ENCODE measurements at places on chromosomes 3 and 15. TPM values are rescaled to one million over a fixed set of nuclear protein-coding genes. Genes with fewer than 3 reads are reported as not detected.

- no peak for DNase-seq
Measured at GRCh38 chr3:79246875-79247724, 520.7 kb downstream of the ROBO1 start.

DNA sequence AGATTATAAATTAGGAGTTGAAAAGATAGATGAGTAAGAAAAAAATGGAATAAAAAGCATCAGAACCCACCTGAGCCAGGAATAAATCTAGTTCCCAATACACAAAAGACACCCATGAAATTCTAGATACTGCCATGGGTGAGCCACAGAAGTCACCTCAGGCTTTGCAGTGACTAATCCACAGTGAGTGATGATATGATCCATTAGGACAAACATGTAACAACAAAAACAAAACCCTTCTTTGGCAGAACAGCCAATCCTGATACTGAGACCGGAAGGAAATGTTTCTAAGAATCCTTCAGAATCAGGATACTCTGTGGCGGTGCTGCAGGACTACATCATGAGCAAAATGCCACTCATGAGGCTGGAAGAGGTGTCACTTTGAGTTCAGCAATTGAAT lies 15.0 kb upstream of the MINDY4B start:
- DNase-seq, result no peak

GRCh38 chr3:25854214-25854613 lies 64.3 kb downstream of the OXSM start:
- no peak for DNase-seq

- no peak for DNase-seq
Measured at GRCh38 chr3:5198986-5199731, 11.7 kb downstream of the EDEM1 start.

- DNase-seq, result no peak
Measured at GRCh38 chr3:102299125-102299877, 135.5 kb upstream of the ZPLD1 start.

DNA sequence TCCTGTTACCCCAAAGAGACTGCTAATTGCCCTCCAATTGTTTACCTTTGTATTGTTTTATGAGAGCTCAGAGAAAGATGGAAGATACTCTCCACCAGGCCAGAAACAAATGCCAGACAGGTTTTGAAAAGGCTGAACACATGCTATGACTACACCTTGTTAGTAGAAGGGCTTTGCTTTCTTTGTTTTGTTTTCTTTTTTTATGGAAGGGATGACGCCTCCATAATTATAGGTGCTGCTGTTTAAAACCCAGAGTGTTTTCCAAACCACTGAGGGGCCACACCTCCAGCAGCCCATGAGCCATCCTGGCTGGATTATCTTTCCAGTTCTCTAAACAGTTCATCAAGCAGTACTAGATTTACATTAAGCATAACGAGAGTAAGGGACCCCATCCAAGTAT lies 5.6 kb upstream of the FOXP1 start:
- DNase-seq, result no peak

DNA sequence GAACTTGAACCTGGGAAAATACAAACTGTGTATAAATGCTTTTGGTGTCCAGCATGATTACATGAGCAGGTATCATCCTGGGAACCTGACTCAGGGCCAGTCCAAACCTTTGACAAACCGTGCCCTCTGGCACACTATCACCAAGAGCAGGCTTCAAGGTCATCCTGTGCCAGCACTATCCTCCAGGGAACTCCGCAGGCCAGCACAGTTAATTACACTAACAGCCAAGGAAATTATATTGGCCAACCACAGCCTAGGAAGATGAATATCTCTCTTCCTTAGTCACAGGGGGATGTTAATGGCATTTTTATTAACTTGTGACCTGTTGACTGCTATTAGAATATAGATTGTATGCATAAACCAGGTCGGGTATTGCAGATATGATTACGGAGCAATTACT lies 262.0 kb downstream of the TUSC7 start:
- DNase-seq, result no peak

GRCh38 chr3:74546426-74546825 lies 68.0 kb downstream of the CNTN3 start:
- no peak for DNase-seq

GRCh38 chr3:123050666-123051065 lies 16.2 kb upstream of the PDIA5 start:
- no peak for DNase-seq

DNA sequence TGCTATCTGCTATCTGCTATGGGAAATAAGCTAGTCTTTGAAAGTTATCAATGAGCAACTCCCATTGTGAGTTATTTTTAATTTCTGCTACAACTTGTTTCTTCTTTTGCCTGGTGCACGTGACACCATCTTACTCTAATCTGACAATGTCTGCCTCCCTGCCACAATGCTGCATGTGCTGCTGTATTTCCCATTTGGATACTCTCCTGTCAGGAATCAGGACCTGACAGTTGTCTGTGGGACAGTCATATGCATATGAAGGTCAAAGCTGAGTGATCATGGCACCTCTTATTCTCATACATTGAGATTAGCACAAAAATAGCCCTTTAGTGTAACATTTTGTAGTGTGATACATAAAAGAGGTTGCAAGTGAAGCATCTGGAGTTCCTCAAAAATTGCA lies 45.8 kb downstream of the HMG20A start:
- no peak for DNase-seq

DNA sequence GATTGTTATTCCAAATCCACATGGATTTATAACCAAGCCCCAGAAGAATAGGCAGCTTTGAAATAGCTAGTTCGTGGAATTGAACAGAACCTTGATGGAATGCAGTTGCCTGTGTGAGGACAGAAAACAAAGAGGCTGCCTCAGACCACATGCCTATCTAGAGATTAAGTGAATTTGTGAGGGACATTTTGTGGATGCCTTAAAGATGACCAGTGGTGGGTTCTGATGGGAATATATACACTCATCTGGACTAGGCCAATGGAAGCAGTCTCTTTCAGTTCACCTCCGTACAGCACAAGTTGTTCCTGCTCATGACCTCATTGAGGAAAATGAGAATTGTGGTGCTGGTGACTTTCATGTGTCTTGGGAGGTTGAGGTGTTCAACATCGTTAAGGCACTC lies 63.2 kb upstream of the PYDC2 start:
- DNase-seq, result no peak

DNA sequence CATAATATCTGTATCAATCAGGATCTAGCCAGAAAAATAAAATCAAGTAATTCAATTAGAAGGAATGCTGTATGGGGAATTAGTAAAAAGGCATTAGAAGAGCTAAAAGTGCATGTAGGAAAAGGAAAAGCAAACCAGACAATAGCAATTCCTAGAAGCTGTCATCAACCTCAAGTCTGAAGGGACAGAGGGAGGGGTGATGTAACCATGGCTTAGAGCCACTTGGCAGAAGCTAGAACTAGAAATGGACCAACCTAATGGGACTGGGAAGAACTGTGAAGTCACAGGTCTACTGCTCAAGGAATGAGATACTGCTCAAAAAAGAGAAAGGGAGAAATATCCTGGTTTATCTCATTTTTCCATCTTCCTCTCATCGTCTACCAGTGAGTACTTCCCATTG lies 590.7 kb upstream of the SGO1 start:
- DNase-seq, result no peak

GRCh38 chr3:98530676-98531075 lies 1.1 kb upstream of the GPR15 start:
- DNase-seq, result no peak

DNA sequence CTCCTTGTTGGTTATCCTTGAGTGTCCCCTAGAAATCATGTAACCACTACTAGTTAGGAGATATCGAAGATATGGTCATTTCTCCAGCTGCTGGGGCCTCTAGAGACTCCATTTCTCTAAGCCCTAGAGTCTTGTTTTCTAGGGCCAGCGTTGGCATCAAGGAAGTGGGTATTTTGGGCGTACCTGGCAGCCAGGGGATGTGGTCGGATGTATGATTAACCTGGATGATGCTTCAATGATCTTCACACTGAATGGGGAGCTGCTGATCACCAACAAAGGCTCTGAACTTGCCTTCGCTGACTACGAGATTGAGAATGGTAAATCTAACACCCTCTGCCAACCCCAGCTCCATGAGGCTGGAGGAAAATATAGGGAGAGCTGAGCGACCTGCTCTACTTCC lies 325.5 kb downstream of the RYR3 start:
- no peak for DNase-seq

DNA sequence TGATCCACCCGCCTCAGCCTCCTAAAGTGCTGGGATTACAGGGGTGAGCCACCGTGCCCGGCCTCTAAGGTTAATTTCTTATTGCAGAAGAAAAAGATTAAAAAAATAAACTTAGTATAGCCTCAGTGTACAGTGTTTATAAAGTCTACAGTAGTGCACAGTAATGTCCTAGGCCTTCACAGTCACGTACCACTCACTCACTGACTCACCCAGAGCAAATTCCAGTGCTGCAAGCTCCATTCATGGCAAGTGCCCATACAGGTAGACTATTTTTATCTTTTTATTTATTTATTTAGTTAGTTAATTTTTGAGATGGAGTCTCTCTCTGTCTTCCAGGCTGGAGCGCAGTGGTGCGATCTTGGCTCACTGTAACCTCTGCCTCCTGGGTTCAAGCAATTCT lies 3.2 kb upstream of the FLNB start:
- DNase-seq, result no peak

- no peak for DNase-seq
Measured at GRCh38 chr3:99663977-99664376, 25.6 kb downstream of the COL8A1 start.

- DNase-seq, result peak; percentile 31
Measured at GRCh38 chr3:9732740-9733115, 1.2 kb downstream of the BRPF1 start.

GRCh38 chr3:100708644-100708988 lies 678 bp upstream of the TFG start:
- no peak for DNase-seq

- no peak for DNase-seq
Measured at GRCh38 chr15:67838789-67839332, 984 bp downstream of the RNU6-1 start.

- DNase-seq, result no peak
Measured at GRCh38 chr15:78663703-78664102, 22.7 kb upstream of the CHRNB4 start.

- DNase-seq, result no peak
Measured at GRCh38 chr3:14177580-14178246, 688 bp downstream of the XPC start.

DNA sequence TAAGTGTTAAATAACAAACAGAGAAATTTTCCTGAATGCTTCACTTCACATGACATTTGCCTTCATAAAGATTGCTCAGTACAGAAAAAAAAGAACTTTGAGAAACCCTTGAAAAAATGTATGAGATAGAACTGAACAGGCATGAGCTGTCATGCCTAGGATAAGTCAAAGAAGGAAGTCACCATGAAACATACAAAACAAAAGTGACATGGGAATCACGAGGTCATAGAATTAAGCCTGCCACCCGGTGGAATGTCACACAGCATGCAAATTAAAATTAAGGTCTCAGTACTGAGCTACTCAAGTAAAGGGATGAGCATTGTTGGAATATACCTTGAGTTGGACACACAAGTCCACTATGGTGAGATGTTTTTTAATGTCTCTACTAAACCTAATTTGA lies 652.5 kb upstream of the NECTIN3 start:
- no peak for DNase-seq

GRCh38 chr15:67207555-67208207 lies 46.8 kb downstream of the AAGAB start:
- DNase-seq, result no peak

DNA sequence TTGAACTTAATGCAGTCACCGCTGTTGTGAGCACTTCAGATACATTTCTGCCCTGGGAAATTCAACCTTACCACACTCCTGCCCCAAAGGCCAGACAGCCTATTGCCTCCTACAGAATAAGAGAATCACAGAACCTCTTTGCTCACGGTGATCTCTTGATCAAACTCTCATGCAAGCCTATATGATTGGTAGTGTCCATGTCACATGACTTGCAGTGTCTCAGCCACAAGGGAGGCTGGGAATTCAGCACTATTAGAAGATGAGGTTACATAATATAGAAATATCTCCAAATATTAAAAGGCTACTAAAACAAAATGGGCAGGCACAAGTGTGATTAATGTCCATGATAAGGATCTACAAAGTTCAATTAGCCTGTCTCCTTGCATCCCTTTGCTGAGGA lies 3.8 kb upstream of the PCOLCE2 start:
- DNase-seq, result no peak

DNA sequence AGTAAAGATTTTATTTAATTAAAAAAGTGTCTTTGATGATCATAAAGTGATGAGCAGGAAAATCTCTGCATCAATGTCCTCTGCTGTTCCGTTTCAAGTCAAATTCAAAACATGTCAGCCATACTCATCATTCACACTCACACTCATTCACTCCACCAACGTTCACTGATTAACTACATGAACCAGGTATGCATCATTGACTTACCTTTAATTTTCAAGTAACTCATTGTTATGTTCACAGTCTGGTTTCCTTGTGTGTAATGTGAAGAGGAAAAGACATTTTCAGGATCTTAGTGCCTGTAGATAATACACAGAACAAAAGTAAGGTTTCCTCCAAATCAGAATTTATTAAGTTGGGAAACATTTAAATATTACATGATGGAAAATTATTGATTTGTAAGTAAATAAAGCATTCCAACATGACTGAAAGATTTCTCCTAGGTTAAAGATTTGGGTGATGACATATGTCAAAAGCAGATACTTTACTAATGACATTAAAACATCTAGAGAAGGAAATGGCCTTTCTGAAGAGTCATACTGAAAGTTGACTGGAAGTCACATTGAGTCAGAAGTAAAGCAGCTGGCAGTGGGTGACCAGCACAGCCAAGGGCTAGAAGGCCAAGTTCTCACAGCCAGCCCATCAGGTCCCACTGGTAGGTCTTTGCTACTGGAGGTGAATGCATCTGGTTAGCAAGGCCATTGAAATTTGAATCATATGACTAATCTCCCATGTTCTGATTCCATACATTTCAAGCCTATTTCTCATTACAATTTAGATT lies 251.9 kb downstream of the CDIN1 start:
- no peak for DNase-seq

DNA sequence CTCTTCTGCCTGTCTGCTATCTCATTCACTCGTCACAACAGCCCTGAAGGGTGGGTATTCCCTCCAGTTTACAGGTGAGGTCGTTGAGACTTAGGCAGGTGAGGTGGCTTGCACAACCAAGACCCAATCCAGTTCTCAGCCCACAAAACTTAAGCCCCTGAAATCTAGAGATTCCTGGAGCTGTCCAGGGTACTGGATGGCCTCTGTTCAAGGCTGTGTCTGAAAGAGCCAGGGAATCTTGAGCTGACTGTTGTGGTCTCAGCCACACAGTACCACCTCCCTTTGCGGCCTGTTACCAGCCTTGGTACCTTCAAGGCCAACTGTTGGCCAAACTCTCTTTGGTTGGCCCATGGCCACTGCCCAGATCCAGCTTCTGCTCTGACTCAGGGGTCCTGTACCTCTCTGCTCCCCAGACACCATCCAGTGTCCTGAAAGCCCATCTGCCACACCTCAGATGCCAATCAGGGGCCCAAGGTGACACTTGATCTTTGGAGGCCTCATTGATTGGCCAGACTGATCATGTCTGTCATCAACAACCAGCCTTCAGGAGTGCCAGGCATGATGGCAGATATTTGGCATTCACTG lies 10.9 kb upstream of the FAM107A start:
- no peak for DNase-seq

GRCh38 chr3:53677413-53677812 lies 168.8 kb downstream of the CHDH start:
- DNase-seq, result no peak

GRCh38 chr3:20576228-20576627 lies 390.2 kb upstream of the SGO1 start:
- DNase-seq, result no peak

CCR4 gene
- 0.44 TPM for total RNA-seq

ULK4 gene
- 52.8 TPM for total RNA-seq

KIF15 gene
- 0.73 TPM for total RNA-seq

SLC28A1 gene
- total RNA-seq, result not detected

BTLA gene
- total RNA-seq, result 1.5 TPM

MEGF11 gene
- total RNA-seq, result not detected

KPNA1 gene
- 42.4 TPM for total RNA-seq

ILDR1 gene
- not detected for total RNA-seq

All from breast epithelium (tissue), 4 donors.